ENCODE measurements at places on chromosomes 3 and 15. TPM values are rescaled to one million over a fixed set of nuclear protein-coding genes. Genes with fewer than 3 reads are reported as not detected.

The SLC12A8 gene
- 9.8 TPM for total RNA-seq

The RETNLB gene
- not detected for total RNA-seq

The PLA2G4D gene
- 0.15 TPM for total RNA-seq

GRCh38 chr3:48219543-48219942 is 3.8 kb upstream of the CAMP start:
- no peak overlapping the region for H3K27ac ChIP-seq
- H3K27me3 ChIP-seq: no peaks in the 10 kb centered on the region
- peaks cover 14% of the 10 kb centered on the region for H3K4me1 ChIP-seq
- no peak for DNase-seq
- no peaks in the 10 kb centered on the region for H3K36me3 ChIP-seq

The TMEM207 gene
- not detected for total RNA-seq

The LRRC31 gene
- 0.14 TPM for total RNA-seq

The ZNF717 gene
- total RNA-seq: 12.0 TPM

GRCh38 chr3:14441920-14442300 is 39.5 kb downstream of the SLC6A6 start:
- peaks cover 24% of the 10 kb centered on the region for H3K36me3 ChIP-seq
- no peak for DNase-seq
- H3K4me1 ChIP-seq: peaks cover 28% of the 10 kb centered on the region

GRCh38 chr3:119401503-119402440 is 61.6 kb downstream of the TMEM39A start:
- DNase-seq: no peak
- H3K36me3 ChIP-seq: peaks cover 20% of the 10 kb centered on the region
- no peaks in the 10 kb centered on the region for H3K27me3 ChIP-seq

DNA sequence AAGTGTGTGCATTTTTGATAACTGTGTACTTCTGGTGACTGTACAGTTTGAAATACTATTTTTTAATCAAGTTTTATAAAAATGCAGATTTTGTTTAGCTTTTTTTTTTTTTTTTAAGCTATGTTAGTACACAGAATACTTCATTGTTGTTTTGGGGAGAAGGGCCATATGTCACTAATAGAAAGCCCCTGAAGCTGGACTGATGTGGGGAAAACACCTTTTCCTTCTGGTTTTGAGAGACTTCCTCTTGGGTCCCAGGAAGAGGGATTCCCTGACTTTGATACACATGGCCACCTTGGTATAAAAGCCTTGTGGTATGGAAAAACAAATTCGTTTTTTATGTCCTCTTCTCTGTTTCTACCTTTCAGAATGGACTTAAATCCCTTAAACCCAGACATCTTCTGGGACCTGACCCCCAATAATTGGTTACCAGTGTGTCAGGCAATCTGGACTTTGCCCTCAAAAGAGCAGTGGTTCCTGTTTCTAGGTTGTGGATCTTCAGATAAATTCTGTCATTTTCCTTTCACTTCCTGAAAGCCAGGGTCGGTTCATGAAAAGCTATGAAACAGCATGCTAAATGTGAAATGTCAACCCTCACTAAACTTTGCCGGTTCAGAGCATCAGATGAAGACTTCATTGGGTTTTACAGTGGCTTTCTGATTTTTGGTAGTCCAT is 31.1 kb upstream of the BLOC1S6 start:
- H3K27me3 ChIP-seq: no peaks in the 10 kb centered on the region
- no peaks in the 10 kb centered on the region for H3K36me3 ChIP-seq
- H3K4me1 ChIP-seq: no peaks in the 10 kb centered on the region
- H3K4me3 ChIP-seq: no peak overlapping the region
- no peak for DNase-seq

Data from lung (tissue), 17 donors.